ENCODE measurements at places on chromosomes 6 and 20. TPM values are rescaled to one million over a fixed set of nuclear protein-coding genes. Genes with fewer than 3 reads are reported as not detected.

The GSTA3 gene
- not detected for total RNA-seq

The DCBLD1 gene
- 17.6 TPM for total RNA-seq

The PLEKHG1 gene
- total RNA-seq = 65.4 TPM

The COL20A1 gene
- not detected for total RNA-seq

The SLC22A23 gene
- total RNA-seq = 129 TPM

The MEP1A gene
- total RNA-seq = not detected

The BPIFB4 gene
- not detected for total RNA-seq

The GRIK2 gene
- total RNA-seq = 2.6 TPM

DNA sequence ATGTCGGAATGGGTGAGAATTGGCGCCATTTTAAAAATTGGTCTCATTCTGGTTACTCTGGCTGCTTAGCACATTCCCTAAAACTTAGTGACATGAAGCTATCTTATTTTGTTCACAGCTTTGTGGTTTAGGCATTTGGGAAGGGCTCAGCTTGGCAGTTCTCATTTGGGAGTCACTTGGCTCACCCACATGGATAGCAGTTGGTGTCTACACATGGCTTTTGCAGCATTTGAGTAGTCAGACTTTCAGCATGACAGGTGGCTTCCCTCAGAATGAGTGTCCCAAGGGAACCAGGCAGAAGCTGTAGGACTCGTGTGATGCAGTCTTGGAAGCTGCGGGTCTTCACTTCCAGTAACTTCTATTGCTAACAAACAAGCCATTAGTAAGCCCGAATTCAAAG is 64.6 kb downstream of the UST start:
- DNase-seq = no peak

- peak; percentile 82 for DNase-seq
These were observed at the start of gene PAK5 for GRCh38 chr20:9838378-9839295. TSS of gene PAK5 (minus strand) at chr20:9839076. CDS start at chr20:9644328, 194,748 bp downstream.

DNA sequence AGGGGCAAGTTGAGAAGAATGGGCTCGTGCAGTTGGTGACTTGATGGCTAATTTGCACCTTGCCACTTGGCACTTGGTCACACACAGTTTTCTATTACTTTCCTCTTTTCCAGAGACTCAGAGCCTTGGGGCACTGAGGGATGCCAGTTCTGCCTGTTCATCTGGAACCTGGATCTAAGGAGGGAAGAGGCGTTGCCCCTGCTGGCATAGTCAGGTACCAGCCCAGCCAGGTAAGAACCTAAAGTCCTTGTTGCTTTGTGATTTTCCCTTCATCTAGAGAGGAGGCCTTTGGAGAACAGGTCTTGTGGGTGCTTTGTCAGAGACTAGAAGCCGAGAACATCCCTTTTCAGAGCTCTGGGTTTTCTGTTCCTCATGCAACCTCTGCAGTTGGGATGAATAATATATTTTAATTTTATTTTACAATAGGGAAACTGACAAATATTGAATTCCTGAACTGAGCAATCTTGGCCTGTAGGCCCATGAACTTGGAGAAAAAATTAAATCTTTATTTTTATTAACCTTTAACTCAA is 11.4 kb downstream of the SYTL3 start:
- no peak for DNase-seq

DNA sequence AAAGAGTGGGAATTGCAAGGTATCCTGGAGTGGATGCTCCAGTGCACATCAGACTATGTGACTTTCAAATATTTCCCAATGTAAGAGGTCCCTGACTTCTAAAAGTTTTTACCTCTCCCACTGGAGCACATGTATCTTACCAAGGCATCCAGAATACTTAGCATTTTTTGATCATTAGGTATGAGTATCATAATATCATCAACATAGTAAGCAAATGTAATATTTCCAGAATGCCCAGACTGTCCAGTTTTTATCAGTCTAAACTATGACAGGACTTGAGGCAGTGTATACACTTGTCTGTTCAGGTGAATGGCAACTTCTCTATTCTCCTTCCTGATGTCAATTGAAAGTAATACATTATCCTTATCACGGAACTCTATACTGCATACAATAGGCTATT is 924.6 kb upstream of the GJE1 start:
- no peak for DNase-seq

DNA sequence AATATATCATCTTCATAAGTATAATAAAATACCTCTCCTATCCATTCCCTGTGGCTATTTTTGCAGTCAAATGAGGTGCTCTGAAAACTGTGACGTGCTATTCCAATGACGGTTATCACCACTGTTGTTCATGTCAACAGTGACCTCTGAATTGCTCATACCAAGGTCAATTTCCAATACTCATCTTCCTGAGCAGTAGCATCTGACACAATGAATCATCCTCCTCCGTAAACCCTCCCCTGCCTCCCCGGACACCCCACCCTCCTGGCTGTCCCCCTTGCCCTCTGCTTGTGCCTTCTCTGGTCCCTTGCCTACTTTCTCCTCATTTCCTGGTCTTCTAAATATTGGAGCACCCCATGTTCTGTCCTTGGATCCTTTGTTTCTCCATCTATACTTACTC is 77.7 kb upstream of the SLC22A23 start:
- no peak for DNase-seq

DNA sequence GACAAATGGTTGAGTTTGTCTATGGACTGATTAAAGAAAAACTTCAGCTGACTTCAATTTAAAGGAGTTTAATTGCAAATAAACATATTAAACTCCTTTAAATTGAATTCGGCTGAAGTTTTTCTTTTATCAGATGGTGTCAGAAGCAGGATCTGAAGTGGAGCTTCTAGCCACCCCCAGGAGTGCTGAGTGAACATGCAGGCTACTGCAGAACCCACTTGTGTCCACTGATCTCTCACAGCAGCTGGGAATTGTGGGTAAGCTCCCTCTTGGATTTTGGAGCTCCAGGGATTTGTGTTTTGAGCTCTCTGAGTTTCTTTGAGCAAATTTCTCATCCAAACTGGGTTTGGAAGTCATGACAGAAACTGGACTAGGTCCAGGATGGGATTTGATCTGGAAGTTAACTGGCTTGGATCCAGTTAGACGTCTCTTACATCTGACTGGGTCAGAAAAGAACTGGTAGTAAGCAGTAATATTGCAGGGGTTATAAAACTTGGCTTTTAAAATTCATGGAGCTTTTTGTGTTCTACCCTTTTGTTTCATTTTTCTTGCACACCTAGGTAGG is 95.8 kb upstream of the UST start:
- no peak for DNase-seq

DNA sequence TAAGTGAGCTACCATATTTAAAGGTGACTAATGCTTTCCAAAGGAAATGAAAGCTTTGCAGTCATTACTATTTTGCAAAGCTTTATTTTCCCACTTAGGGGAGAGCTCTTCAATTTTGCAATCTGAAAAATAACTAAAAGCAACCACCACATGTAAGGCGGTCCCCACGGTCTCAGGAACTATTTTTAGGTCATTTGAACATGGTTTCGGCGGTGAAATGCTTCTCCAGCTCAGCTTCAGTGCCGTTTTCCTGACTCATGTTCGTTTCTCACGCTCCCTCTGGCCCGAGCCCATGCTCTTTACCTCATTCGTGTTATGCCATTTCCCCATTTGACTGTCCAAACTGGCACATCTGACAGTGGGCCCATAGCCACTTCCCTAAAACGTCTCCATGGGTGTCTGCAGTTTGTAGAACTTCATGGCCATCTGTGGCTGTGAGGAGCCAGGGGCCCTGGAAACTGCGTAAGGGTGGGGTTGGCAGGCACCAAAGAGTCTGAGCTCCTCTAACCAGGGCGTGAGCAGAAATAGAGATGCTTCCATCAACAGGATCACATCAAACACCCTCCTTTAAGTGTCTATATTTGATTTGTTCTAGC is 46.5 kb downstream of the ADTRP start:
- DNase-seq = no peak

GRCh38 chr6:137647762-137648447 is 153.7 kb upstream of the OLIG3 start:
- no peak for DNase-seq

- peak; percentile 75 for DNase-seq
These were observed 45.2 kb downstream of the KIF16B start for GRCh38 chr20:16528078-16528477.

- no peak for DNase-seq
These were observed 1628.5 kb downstream of the HACE1 start for GRCh38 chr6:103231181-103231580.

DNA sequence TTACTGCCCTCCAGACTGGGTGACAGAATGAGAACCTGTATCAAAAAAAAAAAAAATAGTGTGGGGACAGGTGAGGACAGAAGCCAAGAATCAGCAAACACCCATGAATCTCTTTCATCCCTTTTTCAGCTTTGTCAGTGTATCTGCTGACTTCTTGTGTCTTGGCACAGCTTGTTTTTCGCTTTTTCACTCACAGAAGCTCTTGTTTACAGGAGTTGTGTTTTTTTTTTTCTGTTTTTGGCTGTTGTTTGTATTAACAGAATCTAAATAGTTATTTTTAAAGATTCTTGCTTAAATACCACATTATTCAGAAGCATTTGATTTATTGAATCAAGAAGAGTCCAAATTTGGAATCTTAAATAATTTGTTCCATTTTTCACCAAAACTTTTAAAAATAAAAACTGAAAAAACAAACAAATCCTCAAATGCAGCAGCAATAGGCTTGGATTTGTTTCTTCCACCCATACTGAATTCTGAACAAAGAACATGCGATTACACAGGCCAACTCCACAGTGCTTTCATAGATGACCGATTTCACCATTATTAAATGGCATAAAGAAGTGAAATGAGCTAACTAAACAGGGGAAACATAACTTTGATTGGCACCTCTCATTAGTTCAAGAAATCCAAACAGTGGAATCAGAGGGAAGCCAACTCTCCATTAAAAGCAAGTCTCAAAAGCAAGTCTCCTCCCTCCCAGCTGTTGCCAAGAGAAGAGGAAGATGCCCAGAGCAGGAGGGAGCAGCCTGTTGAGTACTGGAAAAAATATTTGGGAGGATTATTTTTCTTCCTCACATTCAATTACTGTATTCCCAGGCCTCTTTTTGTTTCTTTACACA is 27.2 kb upstream of the GPR63 start:
- DNase-seq = no peak

DNA sequence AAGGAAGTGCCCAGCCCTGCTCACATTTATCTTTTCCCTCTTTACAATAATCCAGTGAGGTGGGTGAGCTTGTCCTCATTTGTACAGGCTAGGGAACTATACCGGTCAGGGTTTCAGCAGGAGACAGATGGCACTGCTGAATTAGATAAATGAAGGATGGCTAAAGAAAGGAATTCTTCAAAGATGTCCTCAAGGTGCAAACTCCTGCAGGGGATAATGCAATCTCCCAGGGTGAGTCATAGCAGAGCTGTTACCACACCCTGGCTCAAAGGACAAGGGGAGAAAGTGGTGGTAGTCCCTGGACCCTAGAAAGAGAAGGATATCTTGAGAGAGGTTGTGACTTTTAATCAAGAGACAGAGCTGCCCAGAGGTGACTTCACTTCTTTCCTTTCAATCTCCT is 66.7 kb downstream of the RFPL4B start:
- DNase-seq = no peak

- DNase-seq = peak; percentile 32
These were observed 33.0 kb downstream of the HNF4A start for GRCh38 chr20:44388466-44389023.

DNA sequence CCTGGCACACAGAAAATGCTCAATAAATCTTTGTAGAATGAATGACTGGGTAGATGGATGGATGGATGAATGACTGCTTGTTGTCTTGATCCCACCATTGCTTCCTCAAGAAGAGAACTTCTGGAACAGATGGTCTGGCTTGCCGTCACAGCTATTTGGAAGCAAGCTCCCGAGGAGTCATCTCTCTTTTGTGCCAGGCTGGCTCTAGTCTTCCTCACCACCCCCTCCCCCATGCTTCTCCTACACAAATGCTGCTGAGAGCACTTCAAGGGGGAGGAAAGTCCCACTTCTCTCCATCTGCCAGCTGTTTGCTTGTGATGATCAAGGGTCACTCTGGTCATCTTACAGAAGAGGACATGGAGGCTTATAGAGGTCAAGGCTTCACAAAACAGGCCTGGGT is 11.6 kb upstream of the KCNG1 start:
- DNase-seq = no peak

DNA sequence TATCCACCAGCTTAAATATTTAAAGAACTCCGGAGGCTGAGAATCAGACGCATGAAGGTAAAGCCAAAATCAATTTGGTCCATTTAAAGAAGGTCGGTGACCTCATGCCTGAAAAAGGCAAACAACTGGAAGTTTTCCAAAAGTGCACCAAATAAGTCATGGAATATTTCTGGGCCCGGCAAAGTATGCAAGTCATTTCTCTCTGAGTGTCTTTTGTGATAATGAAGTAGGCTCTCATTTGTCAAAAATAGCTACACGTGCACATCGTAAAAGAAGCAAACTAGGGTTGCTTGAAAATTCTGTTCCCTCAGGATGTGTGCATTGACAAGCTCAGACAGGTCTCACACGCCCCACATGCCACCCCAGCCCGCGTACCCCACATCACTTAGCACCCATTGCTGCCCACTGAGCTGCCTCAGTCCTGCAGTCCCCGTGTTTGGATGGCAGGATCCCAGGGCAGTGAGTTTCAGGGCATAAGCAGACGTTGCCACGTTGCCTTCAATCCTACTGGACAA is 20.5 kb upstream of the PYGB start:
- no peak for DNase-seq

- no peak for DNase-seq
These were observed 2.2 kb downstream of the TBC1D20 start for GRCh38 chr20:460180-460579.

- DNase-seq = no peak
These were observed 27.3 kb upstream of the STX16 start for GRCh38 chr20:58623579-58624473.

DNA sequence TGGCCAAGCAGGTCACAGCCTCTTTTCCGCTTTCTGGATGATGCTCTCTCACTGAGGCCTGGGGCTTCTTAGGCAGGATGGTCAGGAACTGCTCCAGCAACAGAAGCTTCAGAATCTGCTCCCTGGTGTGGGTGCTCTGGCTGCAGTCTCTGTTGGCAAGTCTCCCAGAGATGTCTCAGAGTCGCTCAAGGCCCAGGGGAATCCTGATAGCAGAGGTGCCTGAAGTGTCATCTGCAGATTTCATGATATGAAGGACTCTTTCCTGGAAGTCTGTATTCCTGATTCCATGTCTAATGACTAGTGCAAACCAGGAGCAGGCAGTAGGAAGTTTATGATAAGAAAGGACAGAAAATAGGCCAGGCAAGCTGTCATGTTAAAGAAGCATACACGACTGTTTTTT is 20.3 kb downstream of the ZSCAN31 start:
- DNase-seq = no peak

GRCh38 chr20:753136-753535 is 15.2 kb downstream of the SLC52A3 start:
- no peak for DNase-seq

DNA sequence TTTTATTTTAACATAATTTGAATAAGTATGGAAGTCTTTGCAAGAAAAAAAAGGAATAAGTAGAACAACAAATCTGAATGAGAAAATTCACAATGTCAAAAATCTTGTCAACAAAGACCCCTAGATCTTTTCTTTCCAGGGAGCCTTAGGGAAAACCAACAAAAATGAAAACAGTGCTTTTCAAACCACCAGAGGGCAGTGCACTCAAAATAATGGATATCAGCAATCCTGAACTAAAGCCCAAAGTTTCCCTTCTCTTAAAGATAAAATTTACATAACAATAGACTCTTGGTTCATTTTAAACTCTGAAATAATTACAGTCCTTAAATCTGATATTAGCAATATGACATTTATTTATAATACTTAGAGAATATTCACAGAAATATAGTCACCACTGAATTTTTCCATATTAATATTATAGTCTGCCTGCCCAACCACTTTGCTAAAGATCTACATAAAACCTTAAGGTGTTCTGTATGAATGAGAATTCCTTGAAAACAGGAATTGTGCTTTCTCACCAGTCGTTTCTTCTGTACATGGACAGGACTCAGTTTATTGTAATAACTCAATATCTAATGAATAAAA is 105.3 kb upstream of the BMP5 start:
- DNase-seq = peak; percentile 12

GRCh38 chr6:45533386-45533785 is 155.7 kb upstream of the SUPT3H start:
- no peak for DNase-seq

All from prostate gland (tissue), 2 donors.